ENCODE measurements at places on chromosomes 16 and 17.

- DNase-seq: no peak
Observed at GRCh38 chr16:22385196-22385595, 10.8 kb upstream of the CDR2 start.

- no peak for DNase-seq
Observed at GRCh38 chr17:32880671-32881453, 3.9 kb upstream of the MYO1D start.

DNA sequence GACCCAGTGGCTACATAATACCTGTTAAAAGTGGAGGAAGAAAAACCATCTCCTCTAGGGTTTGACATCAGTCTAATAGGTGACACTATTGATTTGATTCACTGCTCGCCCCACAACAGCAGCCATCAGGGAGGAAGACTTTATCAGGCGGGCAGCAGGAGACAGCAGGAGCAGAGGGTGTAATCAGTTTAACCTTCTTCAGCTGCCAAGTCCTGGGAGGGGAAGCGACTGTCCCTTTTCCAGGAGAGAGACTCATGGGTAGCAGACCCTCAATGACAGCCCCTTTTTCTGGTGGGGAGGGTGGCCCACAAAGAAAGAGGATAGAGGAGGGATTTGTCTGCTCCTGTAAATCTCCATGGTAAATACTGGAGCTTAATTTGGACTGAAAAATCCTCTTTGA is 291.8 kb downstream of the HAPSTR1 start:
- DNase-seq: no peak

DNA sequence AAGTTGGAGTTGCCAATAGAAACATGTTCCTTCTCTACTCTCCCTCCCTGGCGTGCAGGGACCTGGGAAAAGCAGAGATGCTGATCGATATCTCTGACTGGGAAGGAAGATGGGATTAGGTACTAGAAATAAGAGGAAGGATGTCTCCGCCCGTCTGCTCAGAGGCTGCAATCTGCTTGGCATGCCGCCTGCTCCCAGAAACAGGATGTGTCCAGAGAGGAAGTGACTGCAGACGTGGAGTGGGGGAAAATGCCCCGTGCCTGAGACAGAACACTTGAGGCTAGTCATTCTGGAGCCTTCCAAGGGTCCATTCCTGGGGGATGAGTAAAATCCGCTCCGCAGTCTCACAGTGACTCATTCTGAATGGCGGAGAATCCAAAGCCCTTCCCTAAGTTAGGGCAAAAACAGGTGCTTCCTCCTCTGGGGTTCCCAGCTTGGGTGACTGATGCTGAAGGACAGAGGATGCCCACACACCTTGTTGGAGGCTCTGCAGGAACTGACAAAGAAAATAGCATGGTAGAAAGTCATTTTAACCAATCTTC is 45.0 kb upstream of the SMURF2 start:
- no peak for DNase-seq

DNA sequence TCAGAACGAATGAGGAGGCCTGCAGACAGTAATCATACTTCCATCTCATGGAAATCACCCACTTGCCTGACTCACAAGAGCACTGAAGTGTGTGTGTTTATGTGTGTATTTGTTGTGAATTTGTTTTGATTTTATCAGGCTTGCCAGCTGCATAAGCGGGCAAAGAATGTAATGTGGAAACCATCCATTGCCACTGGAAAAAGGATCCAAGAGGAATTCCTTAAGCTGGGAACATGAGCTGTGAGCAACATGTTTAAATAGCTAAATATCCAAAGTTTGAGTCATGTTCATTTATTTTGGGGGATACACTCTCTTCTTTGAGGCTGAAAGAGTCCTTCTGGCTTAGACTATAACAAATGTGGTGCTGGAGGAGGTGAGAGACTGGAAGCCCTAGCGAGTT is 198.4 kb upstream of the TBX2 start:
- DNase-seq: no peak

- no peak for DNase-seq
Observed at GRCh38 chr17:2040942-2041560, 771 bp upstream of the OVCA2 start.

DNA sequence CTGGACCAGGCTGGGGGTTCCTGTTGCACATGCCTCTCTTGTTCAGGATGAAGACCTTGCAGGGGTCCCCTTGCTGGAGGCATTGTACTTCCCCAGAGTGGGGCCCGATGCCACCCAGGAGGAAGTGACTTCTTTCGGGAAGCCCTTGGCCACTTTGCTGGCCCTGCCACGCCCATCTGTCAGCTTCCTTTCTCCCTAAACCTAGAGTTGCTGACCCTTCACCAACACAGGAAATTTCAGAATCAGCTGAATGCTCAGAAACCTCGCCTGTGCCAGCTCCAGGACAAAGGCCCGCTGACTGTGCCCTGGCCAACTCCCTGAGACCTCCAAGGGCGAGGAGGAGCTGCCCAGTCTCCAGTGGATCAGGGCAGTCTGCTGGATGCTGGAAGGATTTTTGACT is 26.7 kb downstream of the WNT9B start:
- no peak for DNase-seq

GRCh38 chr17:17401271-17401781 is 75.5 kb upstream of the MED9 start:
- DNase-seq: no peak

DNA sequence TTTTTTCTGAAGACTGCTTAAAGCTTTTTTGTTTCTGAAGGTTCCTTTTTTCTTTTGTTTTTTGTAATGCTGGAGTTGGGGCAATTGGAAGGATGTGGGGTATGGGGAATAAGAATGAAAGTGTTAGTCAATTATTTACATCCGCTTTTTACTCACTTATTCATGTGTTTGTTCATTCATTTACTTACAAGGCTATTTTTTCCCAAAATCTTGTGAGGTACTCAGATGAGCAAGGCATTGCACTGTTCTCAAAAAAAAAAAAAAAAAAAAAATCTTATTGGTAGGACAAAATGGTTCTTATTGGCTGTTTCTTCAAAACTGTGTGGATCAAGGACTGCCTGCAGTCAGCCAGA is 55.7 kb downstream of the PLD6 start:
- DNase-seq: no peak

GRCh38 chr17:49875685-49876084 is 27.8 kb upstream of the TAC4 start:
- no peak for DNase-seq

DNA sequence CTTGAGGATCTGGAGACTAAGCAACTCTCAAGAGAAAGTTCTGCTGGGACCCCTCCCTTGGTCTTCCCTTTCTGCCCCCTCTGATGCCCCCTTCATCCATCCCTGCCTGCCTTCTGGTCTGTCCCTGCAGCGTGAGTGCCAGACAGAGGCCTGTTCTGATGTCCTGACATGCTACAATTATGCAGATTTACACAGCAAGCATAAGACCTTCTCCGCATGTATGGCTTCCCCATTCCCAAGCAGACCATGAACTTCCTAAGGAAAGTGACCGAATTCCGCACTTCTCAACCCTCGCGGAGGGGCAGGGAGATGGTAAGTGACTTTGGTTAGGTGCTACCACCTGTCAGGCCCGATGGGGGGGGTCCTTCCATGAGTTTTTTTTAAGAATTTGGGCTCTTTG is 150.1 kb upstream of the SDK2 start:
- DNase-seq: no peak

- DNase-seq: no peak
Observed at GRCh38 chr16:86505899-86506864, 4.1 kb upstream of the FOXF1 start.

DNA sequence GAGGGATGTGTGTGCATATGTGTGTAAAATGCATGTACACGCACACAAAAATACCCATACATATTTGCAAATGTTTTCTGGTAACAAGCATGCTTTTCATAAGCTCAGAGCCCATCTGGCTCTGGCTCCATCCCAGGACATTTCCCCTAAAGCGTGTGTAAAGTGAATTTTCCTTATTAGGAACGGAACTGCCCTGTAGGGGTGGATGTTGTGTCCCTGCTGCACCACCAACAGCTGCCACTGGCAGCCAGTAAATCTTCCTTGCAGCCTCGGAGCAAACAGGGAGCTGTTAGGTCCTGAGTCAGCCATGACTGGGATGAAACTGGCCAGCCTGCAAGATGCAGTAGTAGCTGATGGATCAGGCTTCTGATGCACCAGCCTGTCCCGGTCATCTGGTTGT is 393.5 kb downstream of the UTP18 start:
- no peak for DNase-seq

GRCh38 chr17:2854143-2855055 is 58.2 kb downstream of the RAP1GAP2 start:
- DNase-seq: no peak

DNA sequence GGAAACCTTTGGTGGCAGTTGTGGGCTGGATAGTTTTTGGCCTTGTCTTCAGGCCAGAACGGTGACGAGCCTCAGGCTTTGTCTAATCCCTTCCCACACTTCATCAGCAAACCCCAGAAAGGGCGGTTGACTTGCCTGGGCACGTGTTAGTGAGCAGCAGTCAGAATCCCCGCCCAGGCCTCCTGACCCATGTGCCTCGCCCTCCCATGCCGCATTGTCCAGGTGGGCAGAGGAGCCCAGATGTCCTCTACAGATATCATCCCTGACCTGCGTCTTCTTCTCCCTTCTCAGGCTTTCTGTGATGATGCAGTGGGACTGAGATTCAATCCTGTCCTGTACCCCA is 82.5 kb downstream of the OR1D5 start:
- no peak for DNase-seq

DNA sequence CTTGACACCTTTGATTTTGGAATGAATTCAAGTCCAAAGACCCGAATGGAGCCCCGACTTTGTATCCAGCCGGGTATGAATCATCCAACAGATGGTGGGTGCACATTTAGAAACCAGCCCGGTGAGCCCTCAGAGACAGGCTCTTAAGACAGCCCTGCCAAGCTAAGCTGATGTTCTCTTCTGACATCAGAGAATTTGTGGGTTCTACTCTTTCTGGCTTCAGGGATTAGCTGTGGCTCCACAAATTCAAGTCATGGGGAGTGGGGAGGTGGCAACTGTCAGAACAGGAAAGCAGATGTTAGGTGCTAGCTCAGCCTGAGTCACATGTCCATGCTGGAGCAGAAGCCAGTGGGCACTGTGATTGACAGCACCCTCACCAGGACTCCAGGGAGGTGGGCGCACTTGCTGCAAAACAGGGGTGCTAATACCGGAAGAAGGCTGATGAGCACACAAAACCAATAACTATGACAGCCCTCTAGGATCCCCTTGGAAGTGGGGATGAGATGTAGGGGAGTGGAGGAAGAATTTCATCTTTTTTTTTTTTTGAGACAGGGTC is 31.4 kb upstream of the XYLT2 start:
- no peak for DNase-seq

DNA sequence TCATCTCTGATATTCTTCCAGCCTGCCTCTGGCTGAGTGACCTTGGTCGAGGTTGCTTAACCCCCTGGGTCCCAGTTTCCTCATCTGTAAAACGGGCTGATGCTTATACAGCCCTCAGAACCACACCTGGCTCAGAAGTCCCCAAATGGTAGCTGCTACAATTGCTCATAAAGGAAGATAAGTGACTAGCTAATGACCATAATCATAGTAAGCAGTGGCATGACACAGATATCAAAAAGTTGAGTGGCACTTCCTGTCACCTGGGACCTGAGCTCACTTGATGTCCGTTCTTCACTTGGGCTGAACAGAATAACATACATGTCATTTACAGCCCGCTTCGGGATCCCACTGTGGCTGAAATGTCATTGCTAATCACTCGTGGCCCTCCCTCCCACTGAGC is 1.8 kb downstream of the MGRN1 start:
- DNase-seq: no peak

DNA sequence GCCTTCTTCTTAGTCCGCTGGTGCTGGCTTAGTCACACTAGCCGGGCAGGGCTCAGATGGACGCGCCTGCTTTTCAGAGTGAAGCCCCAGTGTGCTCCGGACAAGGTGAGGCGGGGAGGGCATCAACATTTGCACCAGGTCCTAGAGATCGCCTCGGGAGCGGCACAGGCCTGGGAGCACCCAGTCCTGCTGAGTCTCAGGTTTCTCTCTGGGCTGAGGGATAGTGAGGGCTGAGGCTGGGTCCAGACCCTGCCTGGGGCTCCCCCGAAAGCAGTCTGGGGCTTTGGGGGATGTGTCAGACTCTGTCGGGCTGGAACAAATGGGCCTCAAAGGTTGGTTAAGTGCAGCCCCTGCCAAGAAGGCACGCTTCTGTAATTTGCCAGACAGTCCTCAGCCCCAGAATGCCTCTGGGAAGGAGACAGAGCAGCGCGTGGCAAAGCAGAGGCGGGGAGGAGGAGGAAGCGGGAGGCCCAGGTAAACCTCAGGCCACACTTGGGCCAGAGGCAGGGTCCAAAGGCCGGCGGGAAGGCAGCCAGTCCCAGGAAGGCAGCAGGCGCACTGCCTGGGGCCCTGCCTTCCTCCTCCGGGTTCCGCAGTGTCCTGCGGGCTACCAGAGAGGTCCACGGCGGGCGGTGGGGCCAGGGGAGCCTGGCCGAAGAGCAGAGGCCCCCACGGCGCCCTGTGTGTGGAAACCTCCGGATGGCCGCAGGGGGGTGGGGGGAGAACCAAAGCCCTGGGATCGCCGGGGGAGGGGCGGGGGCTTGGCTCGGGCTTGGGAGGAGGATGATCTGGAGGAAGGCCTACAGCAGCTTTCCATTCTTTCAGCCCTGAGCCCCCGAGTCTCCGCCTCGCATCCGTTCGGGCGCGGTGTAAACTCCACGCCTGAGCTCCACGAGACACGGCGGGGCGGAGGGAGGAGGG is 39.5 kb upstream of the ATP2A3 start:
- DNase-seq: no peak

DNA sequence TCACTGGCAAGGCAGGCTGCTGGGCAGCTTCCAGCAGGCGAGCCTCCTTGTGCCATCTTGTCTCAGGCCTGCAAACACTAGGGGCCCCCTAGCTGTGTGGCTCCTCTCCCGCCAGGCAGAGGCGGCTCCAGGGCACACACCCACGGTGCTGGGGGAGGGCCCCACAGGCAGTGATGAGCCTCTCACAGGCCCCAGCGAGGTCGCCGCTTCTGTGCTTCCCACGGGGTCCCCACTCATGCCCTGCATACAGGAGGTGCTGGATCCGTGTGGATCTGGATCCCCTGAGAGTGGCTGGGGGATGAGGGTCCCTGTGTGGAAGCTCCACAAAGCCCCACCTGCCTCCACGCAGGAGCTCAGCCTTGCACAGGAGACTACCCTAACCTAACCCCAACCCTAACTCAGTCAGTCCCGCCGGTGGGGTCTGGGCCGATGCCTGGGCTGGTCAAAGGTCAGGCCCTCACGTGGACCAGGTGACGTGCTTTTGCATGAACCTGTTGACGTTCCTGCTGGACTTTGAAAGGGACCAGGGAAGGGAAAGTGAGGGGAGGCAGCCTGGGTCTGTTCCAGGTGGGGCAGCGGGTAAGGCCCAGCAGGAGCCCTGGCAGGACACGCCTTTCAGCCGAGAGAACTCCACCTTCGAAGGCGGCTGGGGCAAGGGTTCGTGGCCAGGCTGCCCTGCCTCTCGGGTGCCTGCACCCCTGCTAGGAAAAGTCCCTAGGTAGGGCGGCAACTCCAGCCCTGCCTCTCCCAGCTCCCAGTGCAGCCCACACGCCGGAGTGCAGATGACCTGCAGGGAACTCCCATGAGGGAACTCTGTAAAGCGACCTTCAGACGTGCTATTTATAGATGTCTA is 5.2 kb downstream of the SECTM1 start:
- DNase-seq: no peak

GRCh38 chr17:61144617-61145564 is 254.8 kb upstream of the TBX2 start:
- DNase-seq: no peak

GRCh38 chr17:66152756-66153155 is 39.2 kb downstream of the CEP112 start:
- no peak for DNase-seq

All from activated naive CD8-positive, alpha-beta T cell treated with anti-CD3 and anti-CD28 coated beads, Interleukin-2, amount 50 U/mL, for 16 hours (primary cell).